ENCODE measurements at places on chromosomes 3 and 15.

- no peak for DNase-seq
These were observed 18.6 kb downstream of the TMEM158 start for GRCh38 chr3:45207446-45207845.

GRCh38 chr15:38746211-38746610 is 181.6 kb upstream of the RASGRP1 start:
- DNase-seq, result no peak

- DNase-seq, result no peak
These were observed 14.4 kb upstream of the CCDC39 start for GRCh38 chr3:180693656-180694055.

GRCh38 chr3:105835606-105836005 is 33.2 kb downstream of the CBLB start:
- no peak for DNase-seq

GRCh38 chr3:141646760-141647561 is 91.1 kb upstream of the RNF7 start:
- no peak for DNase-seq

- DNase-seq, result no peak
These were observed 61.2 kb upstream of the SEC22A start for GRCh38 chr3:123140550-123140949.

- DNase-seq, result no peak
These were observed 150.7 kb downstream of the TMCO5A start for GRCh38 chr15:38085114-38085513.

- no peak for DNase-seq
These were observed 25.0 kb downstream of the TGFBR2 start for GRCh38 chr3:30631243-30631904.

GRCh38 chr3:63655519-63655918 is 3.0 kb downstream of the SNTN start:
- DNase-seq, result no peak

GRCh38 chr15:77035999-77036471 is 34.9 kb downstream of the TSPAN3 start:
- no peak for DNase-seq

DNA sequence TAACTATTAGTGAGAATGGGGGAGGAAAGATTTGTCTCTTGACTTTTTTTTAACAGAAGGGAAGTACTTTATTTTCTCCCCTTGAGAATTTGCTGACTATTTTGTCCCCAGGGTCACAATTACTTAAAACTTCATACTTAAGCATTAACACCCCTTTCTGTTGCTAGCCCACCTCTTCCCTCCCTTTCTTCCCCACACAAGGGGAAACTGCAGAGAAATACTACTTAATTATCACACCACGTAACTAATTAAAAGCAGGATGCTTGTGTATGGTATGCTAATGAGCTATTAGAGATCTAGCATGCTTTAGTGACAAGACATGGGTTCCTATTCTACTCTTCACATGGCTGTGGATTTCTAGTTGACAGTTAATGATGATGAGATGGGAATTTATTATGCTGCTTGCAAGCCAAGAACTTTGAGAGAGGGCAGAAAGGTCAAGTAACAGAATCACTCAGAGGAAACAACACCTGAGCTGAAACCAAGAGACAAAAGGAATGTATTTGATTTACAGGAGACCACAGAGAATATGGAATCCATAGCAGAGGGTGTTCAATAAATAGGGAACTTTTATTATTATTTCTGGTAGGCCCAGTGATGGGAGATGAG is 179.2 kb downstream of the LSAMP start:
- DNase-seq, result no peak

DNA sequence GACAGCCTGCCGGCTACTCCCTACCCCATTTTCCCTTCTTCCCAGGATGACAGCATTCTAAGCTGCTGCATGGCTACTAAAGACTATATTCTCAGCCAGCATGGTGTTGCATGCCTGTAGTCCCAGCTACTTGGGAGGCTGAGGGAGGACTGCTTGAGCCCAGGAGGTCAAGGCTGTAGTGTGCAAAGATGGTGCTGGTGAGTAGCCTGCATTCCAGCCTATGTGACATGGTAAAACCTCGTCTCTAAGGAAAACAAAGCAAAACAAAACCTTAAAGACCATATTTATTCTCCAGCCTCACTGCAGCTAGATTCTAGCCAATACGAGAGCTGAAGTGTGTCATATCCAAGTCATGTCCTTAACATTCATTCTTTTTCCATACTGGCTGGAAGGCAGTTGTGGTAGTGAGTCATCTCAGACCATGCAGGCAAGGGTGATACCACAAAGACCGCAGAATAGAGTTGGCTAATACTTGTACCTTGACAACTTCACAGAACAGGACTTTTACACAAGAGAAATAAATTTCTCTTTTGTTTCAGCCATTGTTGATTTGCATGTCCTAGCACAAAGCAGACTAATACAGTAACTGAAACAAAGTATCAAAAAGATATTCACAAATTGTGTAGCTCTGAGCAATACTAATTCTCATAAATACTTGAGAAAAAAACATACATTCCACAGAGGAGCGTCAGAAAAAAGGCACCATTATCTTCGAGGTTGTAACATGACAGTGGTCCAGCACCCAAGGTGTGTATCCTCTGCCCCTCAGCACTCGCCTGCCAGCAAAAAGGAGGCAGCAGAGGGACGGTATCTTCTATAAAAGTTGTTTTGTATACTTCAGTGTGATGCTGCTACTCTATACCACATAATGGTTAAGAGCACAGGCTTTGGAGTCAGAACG is 14.8 kb downstream of the PBRM1 start:
- DNase-seq, result no peak

Data from stimulated activated CD8-positive, alpha-beta memory T cell treated with anti-CD3 and anti-CD28 coated beads, Interleukin-4, amount 100 ng/mL, for 1 hour (primary cell).